MM.1S (cell line): ENCODE measurements at places on chromosomes 2 and 18.

GRCh38 chr2:10846110-10846861 is 33.7 kb upstream of the PDIA6 start:
- no peak for DNase-seq

DNA sequence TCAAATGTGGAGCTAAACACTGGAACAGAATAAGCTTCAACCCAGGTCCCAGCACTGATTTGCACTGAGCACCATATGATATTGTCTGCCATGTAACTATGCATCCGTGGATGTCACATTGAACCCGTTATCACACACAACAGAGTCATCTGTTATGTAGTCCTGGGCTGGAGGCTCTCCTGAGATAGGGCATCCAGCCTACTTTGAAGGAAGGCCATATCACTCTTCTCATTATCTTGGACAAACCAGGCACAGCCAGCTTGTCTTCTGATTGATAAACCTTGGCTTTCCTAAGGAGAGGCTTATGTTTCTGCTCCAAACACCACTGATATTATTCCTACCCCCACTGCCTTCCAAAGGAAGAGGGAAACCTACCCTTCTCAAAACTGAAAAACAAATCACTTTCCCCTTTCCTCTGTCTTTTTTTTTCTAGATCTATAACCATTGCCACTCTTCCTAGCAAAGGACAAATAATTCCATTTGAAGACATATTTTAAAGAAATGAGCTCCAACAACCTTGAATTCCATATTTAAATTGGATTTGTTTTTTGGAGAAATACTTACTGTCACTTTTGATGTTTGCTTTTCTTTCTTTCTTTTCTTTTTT is 16.4 kb downstream of the RSAD2 start:
- no peak for DNase-seq

DNA sequence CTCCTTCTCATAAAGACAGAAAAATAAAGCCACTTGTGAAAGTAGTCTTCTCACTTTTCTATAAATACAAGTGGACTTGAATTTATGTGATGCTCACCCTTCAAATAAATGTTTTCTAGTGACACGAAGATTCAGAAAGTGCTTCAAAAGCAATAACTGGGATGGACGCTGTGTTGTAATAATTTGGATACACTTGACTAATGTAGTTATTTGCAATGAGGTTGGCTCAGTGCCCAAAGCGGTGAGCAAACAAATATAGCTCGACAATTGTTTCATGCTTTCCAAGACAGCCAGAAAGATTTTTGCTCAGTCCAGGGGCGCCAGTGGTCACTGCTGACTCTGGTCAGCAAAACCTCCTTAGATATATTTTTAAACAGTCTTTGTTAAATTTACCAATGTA is 278.6 kb upstream of the KLHL14 start:
- DNase-seq, result no peak

GRCh38 chr2:236785611-236786057 is 216.0 kb downstream of the ACKR3 start:
- DNase-seq, result no peak
